T-helper 2 cell treated with Interferon-gamma antibody and Interleukin-4, amounts not matched to agents 5 μg/mL and 100 μg/mL, for 36 hours (primary cell): ENCODE measurements at places on chromosomes 11 and 22.

DNA sequence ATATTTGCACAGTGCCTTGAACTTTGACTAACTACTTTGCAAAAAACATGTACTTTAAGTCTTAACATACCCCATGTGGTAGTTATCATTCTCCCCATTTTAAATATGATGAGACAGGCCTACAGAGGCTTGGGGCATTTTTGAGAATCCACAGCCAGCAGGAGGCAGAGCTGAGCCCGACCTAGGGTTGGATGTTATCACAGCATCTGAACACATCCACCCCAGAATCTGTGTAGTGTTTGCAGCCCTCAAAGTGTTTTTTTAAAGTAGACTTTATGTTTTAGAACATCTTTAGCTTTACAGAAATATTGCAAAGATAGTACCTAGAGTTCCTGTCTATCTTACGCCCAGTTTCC is 17.6 kb downstream of the OTOG start:
- DNase-seq = no peak

DNA sequence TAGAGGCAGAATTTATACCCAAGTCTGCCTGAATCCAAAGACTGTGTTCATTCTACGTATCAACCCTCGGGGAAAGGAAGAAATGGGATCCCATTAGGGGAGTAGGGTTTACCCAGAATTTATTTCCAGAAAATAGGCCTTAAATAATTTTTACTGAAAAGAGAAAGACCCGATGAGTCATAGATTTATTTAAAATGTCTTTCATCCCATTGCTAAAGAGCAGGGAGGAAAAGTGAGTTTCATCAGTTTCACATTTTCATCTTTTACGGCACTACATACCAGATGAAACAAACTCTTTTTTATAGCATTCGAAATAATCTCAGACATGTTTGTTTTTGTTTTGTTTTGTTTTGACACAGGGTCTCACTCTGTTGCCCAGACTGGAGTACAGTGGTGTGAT is 31.3 kb downstream of the SLC1A2 start:
- no peak for DNase-seq

- no peak for DNase-seq
Measured at GRCh38 chr11:127552446-127552845, 551.9 kb upstream of the KIRREL3 start.

DNA sequence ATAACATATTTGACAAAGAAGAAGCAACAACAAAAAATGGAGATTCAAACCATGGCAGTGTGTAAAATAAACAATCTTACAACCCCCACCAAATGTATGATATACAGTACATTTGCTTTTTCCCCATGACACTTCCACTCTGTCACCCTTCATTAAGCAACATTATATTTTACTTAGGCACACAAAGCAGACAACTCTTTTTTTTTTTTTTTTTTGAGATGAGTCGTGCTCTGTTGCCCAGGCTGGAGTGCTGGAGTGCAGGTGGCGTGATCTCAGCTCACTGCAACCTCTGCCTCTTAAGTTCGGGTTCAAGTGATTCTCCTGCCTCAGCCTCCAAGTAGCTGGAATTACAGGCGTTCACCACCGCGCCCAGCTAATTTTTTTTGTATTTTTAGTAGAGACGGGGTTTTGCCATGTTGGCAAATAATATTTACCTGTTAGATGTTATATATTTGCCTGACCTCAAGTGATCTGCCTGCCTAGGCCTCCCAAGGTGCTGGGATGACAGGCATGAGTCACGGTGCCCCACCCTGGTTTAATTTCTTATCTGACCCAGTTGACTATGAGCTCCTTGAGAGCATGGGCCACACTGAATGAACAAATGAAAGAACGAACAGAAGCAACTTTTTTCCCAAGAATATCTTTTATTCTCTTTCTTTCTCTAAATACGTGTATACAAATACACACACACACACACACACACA is 5.5 kb upstream of the PCF11 start:
- no peak for DNase-seq

DNA sequence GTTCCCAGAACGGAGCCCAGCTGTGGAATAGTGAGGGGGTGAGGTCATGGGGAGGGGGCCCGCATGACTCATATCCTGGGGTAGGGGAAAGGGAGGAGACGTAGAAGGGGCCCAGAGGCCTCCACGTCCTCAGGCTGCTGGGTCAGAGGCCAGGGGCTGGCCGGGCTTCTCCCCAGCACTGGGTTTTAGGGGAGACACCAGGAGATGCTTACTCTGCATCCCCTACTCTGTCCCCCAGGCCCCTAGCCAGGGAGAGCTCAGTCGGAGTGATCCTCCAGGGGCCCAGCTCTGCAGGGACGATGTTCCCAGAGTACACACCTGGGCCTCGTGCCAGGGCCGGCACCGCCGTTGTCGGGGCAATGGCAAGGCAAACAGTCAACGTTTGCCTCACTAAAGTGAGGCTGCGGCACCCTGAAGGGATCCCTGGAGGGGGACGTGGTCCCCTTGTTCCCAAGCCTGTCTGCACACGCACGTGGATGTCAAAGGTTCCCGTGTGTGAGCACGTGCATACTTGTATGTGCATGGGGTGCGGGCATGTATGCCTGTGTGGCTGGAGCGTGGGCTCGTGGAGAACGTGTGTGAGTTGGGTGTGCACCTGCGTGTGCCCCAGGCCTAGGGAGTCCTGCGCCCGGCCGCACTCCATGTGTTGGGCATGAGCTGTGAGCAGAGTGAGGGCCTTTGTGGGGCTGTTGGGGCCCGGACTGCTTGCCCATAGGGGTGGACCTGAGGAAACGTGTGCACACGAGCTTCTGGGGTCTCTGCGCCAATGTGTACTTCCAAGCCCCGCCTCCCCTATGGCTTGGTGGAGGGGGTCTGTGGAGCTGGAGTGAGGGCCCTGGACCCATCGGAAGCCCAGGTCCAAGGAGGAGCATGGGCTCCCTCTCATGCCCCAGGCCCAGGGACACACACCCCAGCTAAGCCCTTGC is 14.2 kb downstream of the PRR33 start:
- DNase-seq = no peak

- no peak for DNase-seq
Measured at GRCh38 chr11:1043563-1044096, 7.1 kb upstream of the MUC6 start.
